ENCODE measurements at places on chromosomes 16 and 17.

GRCh38 chr17:11245187-11245586, 4.2 kb downstream of the SHISA6 start:
- no peak for DNase-seq

DNA sequence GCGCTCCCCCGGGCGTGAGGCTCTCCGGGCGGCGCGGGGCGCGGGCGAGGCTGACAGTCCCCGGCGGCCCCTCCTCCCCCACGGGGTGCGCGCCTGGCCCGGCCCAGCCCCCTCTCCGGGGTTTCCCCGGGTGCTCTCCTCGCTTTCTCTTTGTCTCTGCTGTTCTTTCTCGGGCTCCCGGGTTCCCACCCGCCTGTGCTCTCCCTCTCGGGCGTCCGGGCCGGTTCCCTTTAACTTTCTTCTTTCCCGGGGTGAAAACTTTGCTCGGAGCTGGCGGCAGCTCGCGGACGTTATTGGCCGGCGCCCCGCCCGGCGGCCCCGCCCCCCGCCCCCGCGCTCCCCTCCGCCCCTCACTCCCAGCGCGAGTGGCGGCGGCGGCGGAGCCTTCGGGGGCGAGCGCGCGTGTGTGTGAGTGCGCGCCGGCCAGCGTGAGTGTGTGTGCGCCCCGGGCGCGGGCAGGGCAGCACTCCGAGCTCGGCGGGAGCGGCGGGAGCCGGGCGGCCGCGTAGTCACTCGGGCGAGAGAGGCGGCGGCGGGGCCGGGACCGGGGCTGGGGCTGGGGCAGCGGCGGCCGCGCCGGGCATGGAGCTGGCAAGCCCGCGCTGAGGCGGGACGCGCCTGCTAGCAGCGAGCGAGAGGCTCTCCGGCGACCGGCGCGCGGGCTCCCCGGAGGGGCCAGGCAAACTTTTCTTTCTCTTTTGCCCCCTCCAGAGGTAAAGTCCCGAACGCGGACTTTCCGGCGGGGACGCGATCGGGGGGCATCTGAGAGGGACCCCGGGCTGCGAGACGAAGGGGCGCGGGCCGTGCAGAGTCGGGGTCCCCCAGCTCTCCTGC, at the start of gene NTN1:
TSS of gene NTN1 (plus strand) at position 353 of the 834 bp plus-strand sequence. CDS start 864 bp downstream, outside the sequence.
- no peak for DNase-seq

DNA sequence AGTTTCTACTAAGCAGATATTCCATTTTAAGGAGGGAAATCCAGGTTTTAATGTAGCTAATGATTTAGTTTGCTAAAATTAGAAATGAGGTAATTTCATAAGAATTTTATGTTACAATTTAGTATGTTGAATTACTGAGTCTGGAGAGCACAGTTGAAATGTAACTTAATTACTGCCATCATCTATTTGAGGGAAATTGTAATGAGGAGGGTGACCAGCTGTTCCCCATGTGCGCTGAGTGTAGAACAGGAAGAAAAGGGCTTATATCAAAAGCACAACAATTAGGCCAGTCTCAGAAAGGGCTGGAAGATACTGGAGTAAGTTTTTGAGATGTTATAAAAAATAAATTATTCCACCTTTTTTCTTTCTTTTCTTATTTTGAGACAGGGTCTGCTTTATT, 735.1 kb upstream of the GOT2 start:
- no peak for DNase-seq

DNA sequence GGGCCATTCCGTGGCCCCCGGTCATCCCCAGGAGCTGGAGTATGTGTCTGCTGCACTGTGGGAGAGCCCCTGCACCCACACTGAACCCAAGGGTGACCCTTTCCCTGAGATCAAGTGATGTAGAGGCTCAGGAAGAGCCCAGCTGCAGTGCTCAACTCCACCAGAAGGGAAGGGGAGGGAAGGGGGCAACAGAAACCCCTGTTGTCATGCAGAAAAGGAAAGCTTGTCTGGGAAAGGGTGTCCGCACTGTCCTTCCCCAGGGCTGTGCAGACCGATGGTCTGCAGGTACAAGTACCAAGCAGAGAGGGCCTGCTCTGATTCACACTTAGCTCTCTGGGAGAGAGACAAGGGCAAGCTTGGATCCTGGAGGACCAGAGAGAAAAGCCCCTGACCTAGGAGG, 45.7 kb upstream of the TOB1 start:
- DNase-seq, result no peak

- DNase-seq, result no peak
Observed at GRCh38 chr16:89576153-89577054, 846 bp downstream of the CPNE7 start.

- no peak for DNase-seq
Observed at GRCh38 chr17:65984299-65984698, 207.6 kb downstream of the CEP112 start.

DNA sequence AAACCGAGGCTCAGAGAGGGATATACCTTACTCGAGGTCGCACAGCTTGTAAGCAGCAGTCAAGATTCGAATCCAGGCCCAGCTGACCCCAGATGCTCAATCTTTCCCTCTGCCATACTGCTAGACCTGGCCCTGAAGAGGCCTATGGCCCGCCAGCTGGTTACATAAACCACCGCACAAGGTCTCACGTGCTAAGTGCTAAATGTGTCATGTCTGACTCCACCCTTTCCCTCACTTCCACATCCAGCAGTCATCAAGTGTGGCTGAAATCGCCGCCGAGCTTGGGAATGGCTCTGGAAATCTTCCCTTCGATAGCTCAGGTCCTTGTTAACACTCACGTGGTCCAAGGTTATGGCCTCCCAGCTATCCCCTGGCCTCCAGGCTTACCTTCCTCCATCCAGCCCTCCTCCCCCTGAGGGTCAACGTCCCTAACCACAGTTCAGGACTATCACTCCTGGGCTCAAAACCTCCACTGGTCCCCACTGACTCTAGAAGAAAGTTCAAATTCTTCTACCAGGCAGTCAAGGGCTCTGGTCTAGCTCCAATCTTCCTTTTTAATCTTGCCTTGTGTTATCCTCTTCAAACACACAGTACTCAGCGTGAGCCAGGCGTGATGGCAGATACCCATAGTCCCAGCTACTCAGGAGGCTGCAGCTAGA, 3.5 kb downstream of the ZBTB4 start:
- DNase-seq, result no peak

DNA sequence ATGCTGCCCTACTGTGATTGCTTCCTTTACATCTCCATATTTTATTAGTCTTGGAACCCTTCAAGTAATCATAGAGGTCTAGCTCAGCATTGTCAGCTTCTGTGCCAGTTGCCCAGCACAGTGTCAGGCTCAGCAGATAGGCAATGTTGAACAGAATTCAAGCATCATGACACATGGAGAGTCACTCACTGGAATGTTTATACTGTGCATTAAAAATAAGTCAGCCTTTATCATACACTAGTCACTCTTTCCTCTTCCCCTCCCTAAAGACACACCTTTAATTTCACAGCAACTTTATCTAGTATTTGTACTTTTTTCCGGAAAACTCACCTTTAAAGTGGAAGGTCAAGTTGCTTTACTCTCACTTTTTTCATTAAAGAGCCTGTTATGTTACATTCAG, 253.8 kb upstream of the CDH11 start:
- no peak for DNase-seq

All from kidney glomerular epithelial cell (primary cell).